H1 (cell line): ENCODE measurements at places on chromosomes 7 and 10. TPM values are rescaled to one million over a fixed set of nuclear protein-coding genes. Genes with fewer than 3 reads are reported as not detected.

The MLXIPL gene
- 8.6 and 9.4 TPM in 2 replicates for total RNA-seq

DNA sequence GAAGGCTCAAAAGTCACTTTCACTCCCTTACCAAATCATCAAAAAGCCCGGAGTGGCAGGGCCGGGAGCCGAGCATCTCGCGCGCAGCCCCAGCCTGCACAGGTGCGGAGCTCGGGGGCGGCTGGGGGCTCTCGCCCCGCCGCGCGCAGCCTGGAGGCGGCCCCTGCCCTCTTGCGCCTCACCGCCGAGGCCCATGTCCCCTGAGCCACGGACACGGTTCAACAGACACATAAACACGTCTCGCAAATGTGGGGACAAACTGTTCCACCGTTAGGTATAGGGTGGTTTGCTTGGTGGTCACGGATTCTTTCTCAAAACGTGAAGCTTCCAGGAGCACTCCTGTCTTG lies 700 bp downstream of the GSAP start:
- H3K27me3 ChIP-seq, result peaks cover 12% of the 10 kb centered on the region
- no peak overlapping the region for H3K27ac ChIP-seq
- no peaks in the 10 kb centered on the region for H3K36me3 ChIP-seq
- DNase-seq, result peak; percentile 60
- peaks cover 13% of the 10 kb centered on the region for H3K4me1 ChIP-seq

DNA sequence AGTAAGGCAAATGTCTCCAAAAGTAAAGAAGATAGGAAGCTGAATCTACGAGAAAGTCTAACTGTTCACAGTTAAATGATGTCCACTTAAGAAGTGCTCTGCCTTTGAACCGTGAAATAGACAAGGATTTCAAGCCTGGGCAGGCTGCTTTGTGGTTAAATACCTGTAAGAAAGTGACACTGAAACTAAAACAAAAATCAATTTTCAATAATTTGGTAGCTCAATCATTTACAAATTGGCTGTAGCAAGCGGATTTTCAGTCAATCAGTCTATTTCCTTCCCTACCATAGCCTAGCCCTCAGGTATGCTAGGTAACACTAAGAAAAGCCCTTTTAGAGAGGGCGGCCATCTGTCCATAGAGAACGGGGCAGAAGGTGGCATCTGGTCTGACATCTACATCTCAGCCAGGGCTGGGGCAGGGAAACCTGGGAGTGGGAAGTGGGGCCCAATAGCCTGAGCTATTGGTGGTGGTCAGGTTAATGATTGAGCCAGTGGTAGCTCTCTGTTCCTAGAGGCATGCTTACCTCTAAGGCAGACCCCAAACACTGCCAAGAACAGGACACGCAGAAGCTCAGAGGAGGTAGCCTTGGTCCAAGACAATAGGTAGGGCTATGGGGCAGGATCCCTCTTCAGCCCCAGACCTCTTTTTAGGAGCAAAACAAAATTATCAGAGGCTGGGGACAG lies 223.2 kb downstream of the CCSER2 start:
- no peaks in the 10 kb centered on the region for H3K27me3 ChIP-seq
- no peak overlapping the region for H3K27ac ChIP-seq
- no peaks in the 10 kb centered on the region for H3K36me3 ChIP-seq
- peak; percentile 13 for DNase-seq
- no peaks in the 10 kb centered on the region for H3K4me1 ChIP-seq

DNA sequence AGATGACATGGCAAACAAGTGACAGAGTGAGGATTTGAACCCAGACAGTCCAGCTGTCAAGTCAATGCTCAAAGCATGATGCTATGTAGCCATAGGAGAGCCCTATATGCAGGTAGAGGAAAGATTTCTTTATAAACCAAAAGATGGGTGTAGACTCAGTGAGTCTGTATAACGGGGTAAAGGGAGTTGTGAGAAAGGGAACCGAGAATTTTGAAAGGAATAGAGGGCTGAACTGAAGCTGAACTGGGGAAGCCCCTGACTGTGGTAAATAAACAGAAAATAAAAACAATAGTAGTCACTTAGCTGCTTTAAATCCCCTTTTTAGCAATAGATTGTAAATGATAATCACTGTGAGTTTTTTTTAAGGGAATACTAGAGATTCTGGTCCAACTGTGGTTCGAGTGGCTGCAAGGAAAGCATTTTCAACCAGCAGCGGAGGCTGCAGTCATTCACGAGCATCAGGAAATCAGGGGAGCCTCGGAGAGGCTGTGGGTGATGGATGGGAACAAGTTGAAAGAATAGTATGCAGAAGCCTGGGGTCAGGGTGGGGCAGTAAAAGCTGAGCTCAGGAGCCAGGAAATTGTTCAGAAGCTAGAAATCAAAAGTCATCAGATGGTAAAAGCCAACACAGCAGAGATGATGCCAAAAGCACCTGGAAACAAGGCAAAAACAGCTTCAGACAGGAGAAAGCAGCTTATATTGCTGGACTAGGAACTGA lies 393.5 kb downstream of the GFRA1 start:
- peaks cover 4% of the 10 kb centered on the region for H3K4me1 ChIP-seq
- DNase-seq, result no peak
- H3K36me3 ChIP-seq, result no peaks in the 10 kb centered on the region
- peaks cover 8% of the 10 kb centered on the region for H3K27me3 ChIP-seq
- H3K27ac ChIP-seq, result no peak overlapping the region
- H3K4me3 ChIP-seq, result no peak overlapping the region

The ELMO1 gene
- 18.4 and 20.6 TPM in 2 replicates for total RNA-seq

- H3K27me3 ChIP-seq, result no peaks in the 10 kb centered on the region
- H3K4me1 ChIP-seq, result no peaks in the 10 kb centered on the region
- no peaks in the 10 kb centered on the region for H3K36me3 ChIP-seq
- DNase-seq, result no peak
- no peak overlapping the region for H3K4me3 ChIP-seq
- no peak overlapping the region for H3K27ac ChIP-seq
Observed at GRCh38 chr7:117269417-117269816, 53.4 kb downstream of the WNT2 start.
